OCI-LY7 (cell line): ENCODE measurements at places on chromosomes 4 and X.

- no peak for DNase-seq
Observed at GRCh38 chr4:4593596-4594284, 51.9 kb upstream of the STX18 start.

- DNase-seq, result peak; percentile 13
Observed at GRCh38 chrX:38664285-38664684, 102.9 kb downstream of the TSPAN7 start.

- no peak for DNase-seq
Observed at GRCh38 chr4:82799006-82799881, 648 bp upstream of the SCD5 start.

DNA sequence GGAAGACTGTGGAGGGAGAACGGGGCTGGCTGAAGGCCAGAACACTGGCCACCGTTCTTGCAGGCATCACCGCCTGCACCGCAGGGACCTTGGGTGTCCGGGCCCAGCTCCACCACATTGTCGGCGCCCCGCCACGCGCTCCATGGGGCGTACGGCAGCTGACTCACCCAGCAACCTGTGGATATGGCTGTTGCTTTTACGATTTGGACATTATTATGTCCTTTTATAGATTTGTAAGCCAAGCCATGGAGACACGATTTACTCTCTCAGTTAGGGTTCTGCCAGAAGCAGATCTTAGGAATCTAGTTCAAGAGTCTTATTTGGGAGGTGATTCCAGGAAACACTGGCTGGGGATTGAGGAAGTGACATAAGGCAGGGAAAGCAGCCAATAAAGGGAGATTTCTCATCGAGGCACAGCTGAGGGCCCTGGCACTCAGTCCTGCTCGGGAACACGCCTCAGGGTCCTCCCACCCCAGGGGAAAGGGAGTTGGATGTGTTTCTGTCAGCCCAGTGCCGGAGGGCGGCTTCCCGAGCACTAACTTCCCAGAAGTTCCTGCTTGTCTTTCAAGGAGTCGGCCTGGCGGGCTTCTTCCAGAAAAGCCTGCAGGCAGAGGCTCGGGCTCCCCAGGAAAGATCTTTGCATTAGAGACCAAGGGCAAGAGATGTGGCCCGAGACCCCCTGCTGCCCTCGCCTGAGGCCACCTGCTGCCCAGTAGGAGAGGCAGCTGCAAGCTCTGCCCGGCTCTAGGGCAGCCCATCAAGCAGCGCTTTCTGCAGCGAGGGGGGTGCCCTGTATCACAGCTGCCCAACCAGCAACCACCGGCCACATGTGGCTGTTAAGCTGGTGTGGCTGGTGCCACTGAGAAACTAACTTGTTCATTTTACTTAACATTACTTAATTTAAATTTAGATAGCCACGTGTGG is 52.9 kb downstream of the CRMP1 start:
- no peak for DNase-seq

GRCh38 chrX:153857348-153857903 is 27.1 kb upstream of the PDZD4 start:
- DNase-seq, result no peak

GRCh38 chr4:65515646-65516045 is 154.6 kb downstream of the EPHA5 start:
- no peak for DNase-seq

DNA sequence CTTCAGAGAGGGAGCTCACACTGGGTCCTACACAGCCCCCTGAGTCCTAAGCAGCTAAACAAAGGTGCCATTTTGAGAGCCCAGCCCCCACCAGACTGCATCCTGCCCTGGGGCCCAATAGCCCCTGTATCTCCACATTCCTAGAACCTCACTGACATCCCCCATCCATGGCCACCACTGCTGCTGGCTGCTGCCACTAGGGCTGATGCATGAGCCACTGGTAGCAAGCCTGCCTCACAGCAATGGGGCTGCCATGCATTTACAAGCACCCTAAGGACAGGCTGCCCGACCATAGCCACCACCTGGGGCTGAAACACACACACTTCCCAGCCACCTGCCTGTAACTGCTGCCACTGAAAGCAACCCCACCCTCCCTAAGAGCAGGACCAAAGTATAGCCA is 26.5 kb upstream of the TRO start:
- no peak for DNase-seq
